NCI-H774 (cell line): ENCODE measurements at places on chromosomes 2 and 18.

- DNase-seq, result no peak
These were observed 38.5 kb upstream of the ODC1 start for GRCh38 chr2:10486601-10487079.

- no peak for DNase-seq
These were observed 4.2 kb downstream of the NAPG start for GRCh38 chr18:10530002-10530401.

DNA sequence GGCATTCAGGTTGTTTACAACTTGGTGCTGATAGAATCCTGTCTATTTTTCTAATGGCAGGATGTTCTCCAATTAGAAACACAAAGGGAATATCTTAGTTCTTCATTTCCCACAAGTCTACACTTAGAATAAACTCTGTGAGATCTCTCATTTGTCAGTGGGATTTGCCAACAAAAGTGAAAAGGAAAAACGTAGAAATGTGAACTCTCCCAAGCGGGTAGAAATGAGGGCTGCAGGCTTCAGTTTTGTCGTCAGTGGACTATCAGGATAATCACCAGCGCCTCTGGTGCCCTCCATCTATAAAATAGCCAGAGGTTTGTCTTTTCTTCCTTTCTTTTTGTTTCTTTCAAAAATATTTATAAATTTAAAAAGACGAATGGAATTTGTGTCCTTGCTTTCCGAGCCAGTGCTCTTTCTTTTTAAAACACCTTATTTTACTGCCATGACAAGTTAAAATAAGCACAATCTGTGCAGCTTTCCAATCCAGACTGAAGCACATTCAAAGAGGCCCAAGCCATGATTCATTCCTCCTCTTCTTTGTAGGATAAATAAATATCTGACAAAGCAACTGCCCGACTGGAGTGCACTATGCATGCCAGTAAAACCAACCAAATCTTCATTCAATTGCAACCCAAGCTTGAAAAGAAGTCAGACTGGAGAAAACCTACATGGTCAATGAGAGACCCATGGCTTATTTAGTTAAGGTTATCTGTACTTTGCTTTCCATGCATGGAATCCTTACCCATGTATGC, 185.8 kb downstream of the ANKRD44 start:
- DNase-seq, result no peak

- DNase-seq, result no peak
These were observed 17.4 kb upstream of the NEMP2 start for GRCh38 chr2:190551928-190552327.

DNA sequence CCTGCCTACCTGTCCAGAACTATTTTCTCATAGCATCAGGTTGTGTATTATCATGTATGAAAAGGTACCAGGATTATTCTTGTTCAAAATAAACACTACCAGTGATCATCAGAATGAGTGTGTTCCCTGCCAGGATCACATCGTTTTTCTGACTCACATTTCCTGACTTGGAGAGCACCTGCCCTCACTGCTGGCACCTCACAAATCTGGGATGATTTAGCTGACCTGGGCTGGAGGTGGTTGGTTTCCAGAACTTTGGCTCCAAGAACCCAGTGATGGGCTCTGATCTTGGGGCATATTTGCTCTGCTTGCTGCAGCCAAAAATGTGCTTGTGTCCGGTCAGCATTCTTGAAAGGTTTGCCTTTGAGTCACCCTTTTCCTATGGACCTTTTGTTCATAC, 836.3 kb upstream of the ACVR2A start:
- DNase-seq, result no peak

- no peak for DNase-seq
These were observed 700 bp downstream of the RUFY4 start for GRCh38 chr2:218069606-218070300.

DNA sequence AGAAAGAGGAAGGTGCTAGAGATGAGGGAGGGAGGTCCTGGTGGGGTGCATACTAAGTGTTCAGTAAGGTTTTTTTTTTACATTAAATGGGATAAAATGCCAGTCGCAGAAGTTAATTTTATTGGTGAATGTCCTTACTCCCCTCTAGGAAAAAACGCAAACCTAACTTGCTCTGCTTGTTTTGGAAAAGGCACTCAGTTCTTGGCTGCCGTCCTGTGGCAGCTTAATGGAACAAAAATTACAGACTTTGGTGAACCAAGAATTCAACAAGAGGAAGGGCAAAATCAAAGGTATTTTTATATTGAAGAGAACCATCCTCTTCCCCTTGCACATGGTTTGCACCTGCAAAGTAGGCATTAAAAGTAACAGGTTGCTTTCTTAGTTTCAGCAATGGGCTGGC, 12.7 kb upstream of the IL18R1 start:
- no peak for DNase-seq

- DNase-seq, result no peak
These were observed 23.9 kb downstream of the MEP1B start for GRCh38 chr18:32213693-32214092.

DNA sequence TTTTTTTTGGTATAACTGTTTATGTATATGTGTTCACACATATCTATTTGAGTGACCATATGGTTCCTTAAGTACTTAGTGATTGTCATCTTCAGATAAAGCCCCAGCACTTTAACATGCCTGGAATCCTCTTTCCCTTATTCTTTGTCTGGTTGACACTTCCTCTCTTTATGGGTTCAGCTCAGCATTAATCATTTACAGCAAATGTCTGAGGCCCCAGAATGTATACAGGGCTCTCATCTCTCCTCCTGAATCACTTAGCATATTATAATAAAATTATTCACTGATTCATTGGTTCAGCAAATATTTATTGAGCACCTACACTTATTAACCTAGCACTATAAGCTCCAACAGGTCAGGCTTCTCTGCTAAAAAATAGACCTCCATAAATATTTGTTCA, 43.5 kb upstream of the CD28 start:
- DNase-seq, result no peak

DNA sequence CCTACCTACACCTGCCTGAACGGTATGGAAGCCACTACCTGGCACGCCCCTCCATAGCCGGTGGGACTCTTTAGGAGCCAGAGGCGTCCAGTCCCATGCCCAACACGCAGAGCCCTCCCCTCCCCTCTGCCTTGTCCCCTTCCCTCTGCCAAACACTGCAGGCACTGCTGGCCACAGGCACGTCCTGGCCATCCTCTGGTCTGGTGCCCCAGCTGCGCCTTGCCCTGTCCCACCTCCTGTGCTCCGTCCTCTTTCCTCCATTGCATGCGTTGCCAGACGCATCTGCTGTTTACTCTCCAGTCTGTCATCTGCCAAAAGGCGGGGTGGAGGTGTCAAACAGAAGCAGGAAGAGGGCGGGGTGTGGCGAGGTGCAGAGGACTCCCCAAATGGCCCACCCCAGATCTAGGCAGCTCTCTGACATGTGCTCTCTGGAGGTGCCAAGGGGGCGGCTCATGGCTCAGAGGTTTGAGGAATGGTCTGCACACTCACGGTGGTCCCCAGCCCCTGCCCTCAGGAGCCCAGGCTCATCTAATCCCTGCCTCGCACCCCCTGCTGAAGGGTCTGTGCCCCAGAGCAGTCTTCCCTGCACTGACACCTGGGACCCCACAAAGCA, 45.1 kb downstream of the HS6ST1 start:
- no peak for DNase-seq

DNA sequence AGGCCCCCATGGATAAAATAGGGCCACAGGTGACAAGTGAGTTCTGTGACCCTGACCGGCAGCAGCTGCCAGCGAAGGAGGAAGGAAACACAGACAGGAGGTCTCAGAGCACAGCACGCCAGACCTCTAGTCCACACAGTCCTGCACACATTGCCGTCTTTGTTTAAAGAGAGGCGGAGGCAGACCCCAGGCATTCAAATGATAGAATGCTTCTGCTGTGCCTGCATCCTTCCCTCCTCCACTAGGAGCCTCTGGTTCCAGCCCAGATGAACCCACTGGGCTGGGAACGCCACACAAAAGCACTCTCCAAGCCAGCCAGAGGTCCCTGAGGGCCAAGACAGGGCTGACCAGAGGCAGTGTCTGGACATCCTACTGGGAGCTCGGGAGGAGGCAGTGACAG, 118.7 kb downstream of the KLHL29 start:
- no peak for DNase-seq

DNA sequence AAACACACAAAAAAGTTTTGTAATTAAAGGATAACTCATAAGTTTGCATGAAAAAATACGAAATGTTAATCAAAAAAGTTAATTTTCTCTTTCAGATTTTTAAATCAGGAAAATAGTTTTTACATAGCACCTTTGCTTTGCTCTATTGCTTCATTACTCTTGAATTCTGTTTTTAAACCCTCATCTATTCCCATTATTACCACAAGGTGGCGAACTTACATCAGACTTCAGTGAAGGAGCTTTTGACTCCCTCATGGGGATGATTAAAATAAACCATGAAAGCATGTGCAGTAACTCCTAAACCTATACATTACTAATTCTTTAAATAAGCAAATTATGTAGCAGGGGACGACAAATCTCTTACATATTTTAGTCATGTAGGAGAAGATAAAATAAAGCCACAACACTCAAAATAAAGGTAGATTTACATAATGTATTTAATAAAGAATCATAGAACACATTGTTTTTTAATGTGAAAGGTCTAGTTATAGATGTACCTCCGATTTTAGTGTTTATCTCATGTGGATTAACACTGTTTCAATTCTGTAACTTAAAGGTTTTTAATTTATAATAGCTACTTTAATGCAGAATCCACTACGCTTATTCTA, 105.2 kb downstream of the NETO1 start:
- DNase-seq, result peak; percentile 72

DNA sequence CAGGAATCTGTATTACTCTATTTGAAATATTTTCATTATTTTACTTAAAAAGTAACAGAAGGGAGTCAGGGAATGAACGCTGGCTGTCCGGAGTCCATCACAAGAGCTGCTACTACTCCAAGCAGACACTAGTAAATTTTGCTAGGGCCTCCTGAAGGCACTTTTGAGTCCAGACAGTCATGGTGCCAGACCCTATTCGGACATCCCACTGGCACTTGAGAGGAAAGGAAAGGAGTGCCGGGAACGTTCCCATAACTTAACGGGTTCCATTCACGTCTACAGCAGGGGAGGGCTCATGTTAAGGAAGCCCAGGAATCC, 563 bp upstream of the GMCL1 start:
- DNase-seq, result no peak

DNA sequence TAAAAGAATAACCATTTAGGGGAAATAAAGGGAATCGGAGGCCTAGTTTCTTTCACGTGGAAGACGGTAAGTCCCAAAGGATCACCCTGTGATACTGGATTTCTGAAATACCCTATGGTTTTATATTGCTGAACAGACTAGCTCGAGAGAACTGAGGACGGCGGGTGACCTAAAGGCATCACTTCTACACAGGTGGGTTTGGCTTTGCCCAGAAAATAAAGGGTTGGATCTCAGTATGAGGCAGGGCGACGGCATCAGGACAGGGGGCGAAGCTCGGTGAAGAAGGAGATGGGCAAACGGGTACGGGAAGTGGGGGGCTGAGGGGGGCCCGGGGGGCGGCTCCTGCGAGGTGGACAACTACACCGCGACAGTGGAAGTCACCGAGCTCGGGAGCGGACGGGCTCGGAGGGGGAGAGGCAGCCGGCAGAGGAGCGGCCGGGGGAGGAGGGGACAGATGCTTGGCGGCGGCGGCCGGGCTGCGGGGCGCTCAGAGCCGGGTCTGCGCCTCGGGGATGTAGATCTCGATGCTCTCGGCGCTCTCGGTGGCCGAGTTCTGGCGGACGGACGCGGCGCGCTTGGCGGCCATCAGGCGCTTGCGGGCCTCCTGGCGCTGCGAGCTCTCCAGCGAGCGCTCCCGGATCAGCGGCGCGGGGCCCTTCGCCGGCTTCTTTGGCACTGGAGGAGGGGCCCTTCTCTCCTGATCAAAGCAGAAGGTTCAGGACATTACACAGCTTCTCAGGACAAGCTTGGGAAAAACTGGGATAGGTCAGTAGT, 48.9 kb downstream of the TGIF1 start:
- DNase-seq, result no peak

- DNase-seq, result no peak
These were observed 6.2 kb upstream of the INPP4A start for GRCh38 chr2:98438190-98439133.
